ENCODE measurements at places on chromosomes 5 and 9. TPM values are rescaled to one million over a fixed set of nuclear protein-coding genes. Genes with fewer than 3 reads are reported as not detected.

GRCh38 chr9:98913044-98913443, 30.7 kb upstream of the COL15A1 start:
- no peak for DNase-seq

The STK10 gene
- total RNA-seq, result 102 TPM

The FBXL17 gene
- total RNA-seq, result 7.0 TPM

- DNase-seq, result no peak
These were observed 77.0 kb downstream of the VCAN start for GRCh38 chr5:83548581-83548980.

DNA sequence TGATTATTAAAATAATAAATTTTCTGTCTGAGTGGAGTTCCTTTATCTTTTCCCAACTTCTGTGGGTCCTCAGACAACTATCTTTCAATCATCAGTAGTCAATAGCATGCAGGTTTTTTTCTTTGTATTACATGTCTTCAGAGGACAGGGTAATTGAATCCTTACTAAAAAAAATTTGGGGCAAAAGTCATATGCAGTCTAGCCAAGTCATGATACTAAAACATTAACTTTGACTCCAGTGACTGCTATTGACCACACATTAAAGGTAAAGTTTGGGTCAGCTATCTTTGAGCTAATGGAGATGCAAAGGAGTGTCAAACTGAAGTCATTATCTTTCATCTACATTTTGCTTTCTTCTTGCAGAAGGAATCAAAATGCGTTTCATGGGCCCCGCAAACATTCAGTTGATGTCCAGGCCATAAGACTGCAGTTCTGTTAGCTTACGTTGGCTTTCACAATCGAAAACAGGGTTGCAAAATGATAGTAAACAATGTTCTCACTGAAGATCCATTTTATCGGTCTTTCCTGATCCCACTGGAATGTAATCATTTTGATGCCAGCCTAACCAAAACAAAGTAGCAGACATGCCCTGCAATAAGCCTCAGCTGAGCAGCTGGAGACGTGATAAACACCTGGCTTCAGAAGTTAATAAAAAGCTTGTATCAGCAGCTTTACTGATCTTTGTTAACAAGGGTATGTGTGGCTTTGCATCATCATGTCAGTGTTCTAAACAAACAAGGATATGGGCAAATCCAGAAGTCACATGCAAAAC, 186.1 kb upstream of the PRLR start:
- no peak for DNase-seq

- DNase-seq, result no peak
These were observed 244.7 kb downstream of the BNC2 start for GRCh38 chr9:16625811-16626210.

- DNase-seq, result no peak
These were observed 64.2 kb downstream of the DUSP1 start for GRCh38 chr5:172706796-172707195.

- DNase-seq, result no peak
These were observed 16.1 kb downstream of the SLC22A4 start for GRCh38 chr5:132310141-132310834.

GRCh38 chr5:5719292-5719691, 296.8 kb downstream of the ICE1 start:
- DNase-seq, result no peak

The KIF20A gene
- 28.1 TPM for total RNA-seq

DNA sequence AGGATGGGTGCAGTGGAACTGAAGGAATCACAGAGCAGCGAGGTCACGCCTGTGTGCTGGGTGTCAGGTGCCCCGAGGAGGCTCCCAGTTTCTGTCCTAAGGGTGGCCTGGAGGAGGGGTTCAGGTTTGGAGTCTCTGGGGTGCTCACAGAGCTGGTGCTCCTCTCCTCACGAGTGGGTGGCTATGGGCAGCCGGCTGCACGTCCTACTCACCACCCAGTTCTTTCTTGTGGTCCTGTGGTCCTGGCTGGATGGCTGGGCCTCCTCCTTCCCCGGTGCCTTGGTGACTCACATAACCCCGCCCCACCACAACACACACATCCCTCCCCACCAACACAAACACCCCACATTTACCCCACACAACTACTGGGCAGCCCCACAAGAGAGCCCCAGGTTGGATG, 9.9 kb upstream of the PTGS1 start:
- DNase-seq, result no peak

GRCh38 chr5:39423331-39423751, 1.4 kb downstream of the DAB2 start:
- DNase-seq, result no peak

The AK8 gene
- total RNA-seq, result not detected

The FBP1 gene
- total RNA-seq, result not detected

The AQP7 gene
- not detected for total RNA-seq

The PCA3 gene
- total RNA-seq, result not detected

All from activated T-helper 2 cell treated with anti-CD3 and anti-CD28 coated beads, Interferon-gamma antibody, Interleukin-2, Interleukin-4, amounts not matched to agents 10 μg/mL and 5 μg/mL and 100 μg/mL, durations not matched to agents 14 hours and 24 hours and 36 hours (primary cell).